NCI-H187 (cell line): ENCODE measurements at places on chromosomes 13 and 19.

- DNase-seq: no peak
Observed at GRCh38 chr13:86409466-86410241, 610.4 kb upstream of the SLITRK6 start.

DNA sequence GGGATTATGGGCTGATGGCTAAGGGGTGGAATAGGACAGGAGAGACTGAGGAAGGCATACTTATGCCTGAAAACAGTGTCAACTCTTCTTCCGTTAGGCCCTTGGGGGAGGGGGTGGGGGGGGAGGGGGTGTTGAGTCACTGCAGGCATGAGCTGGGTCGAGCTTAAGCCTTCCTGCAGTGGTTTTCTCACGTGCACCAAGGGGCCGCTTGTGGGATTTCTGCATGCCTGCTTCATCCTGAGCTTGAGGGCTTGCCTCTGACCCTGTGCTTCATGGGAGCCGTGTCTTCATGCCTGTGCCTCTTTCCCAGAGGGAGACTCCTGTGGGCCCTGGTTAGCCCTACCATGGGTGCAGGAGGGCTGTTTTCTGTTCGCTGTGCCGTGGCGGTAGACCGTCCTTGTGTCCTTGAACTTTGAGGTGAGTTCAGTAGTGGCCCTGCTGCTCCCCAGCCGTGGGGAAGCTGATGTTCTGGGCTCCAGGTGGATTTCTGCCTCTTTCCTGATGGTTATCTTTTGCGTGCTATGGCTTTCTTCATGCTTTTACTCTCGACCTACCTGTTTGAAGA is 186.1 kb downstream of the PCCA start:
- no peak for DNase-seq

GRCh38 chr13:51955281-51955771 is 55.9 kb downstream of the ATP7B start:
- DNase-seq: no peak

DNA sequence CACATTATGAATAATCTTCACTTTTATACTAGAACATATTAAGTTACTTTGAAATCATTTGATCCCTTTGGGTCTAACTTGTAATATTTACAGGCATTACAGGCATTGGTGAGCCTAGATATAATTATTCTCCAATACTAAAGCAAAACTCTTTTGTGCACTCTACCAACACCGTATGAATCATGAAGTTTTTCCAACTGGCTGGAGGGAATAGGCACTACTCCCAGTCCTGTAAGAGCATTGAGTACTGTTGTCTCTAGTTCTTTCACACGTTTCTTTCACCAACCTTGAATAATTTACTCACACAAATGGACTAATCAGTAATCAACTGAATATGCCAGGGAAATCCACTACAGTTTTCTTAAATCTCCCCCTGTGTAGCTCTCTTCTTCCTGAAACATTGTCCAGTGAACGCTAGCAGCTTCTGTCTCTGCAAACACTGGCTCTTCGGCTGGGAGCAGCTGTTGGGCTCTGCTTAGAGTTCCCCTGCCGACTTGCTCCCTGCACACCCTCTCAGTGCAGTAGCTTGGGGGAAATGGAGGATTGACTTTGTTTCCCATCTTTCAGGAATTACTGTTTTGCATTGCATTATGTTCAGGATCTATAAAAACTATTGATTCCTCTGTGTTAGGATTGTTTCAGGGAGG is 476.7 kb downstream of the RFC3 start:
- DNase-seq: no peak

GRCh38 chr13:45249662-45250061 is 48.8 kb upstream of the KCTD4 start:
- DNase-seq: no peak

DNA sequence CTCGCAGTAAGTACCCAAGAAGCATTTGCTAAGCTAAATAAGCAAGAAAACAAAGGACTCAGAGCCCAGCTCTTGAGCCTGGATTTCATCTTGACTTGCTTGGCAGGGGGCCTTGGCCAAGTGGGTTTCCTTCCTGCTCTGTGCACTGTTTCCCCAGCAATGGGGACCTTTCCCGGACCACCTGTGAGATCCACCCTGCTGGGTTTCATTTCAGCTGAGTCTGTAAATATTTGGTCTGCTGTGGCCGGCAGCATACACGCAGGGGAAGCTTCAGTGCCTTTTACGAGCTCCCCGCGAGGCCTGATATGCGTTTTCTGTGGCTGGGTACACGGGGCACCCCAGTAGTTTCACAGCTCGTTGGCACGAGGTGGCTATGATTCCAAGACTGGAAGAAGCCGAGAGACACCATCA is 12.4 kb upstream of the TINCR start:
- no peak for DNase-seq
